ENCODE measurements at places on chromosomes 12 and 14. TPM values are rescaled to one million over a fixed set of nuclear protein-coding genes. Genes with fewer than 3 reads are reported as not detected.

The ETV6 gene
- 10.9 TPM for total RNA-seq

The OR11G2 gene
- total RNA-seq = not detected

The CLEC4C gene
- total RNA-seq = not detected

The NPFF gene
- total RNA-seq = not detected

The PIK3C2G gene
- 0.25 TPM for total RNA-seq

The CTSG gene
- not detected for total RNA-seq
